CD4-positive, alpha-beta T cell treated with Interleukin-1 beta for 1 hour (primary cell): ENCODE measurements at places on chromosomes 3 and 15.

GRCh38 chr15:58362262-58362922 is 69.4 kb upstream of the LIPC start:
- no peak for DNase-seq

DNA sequence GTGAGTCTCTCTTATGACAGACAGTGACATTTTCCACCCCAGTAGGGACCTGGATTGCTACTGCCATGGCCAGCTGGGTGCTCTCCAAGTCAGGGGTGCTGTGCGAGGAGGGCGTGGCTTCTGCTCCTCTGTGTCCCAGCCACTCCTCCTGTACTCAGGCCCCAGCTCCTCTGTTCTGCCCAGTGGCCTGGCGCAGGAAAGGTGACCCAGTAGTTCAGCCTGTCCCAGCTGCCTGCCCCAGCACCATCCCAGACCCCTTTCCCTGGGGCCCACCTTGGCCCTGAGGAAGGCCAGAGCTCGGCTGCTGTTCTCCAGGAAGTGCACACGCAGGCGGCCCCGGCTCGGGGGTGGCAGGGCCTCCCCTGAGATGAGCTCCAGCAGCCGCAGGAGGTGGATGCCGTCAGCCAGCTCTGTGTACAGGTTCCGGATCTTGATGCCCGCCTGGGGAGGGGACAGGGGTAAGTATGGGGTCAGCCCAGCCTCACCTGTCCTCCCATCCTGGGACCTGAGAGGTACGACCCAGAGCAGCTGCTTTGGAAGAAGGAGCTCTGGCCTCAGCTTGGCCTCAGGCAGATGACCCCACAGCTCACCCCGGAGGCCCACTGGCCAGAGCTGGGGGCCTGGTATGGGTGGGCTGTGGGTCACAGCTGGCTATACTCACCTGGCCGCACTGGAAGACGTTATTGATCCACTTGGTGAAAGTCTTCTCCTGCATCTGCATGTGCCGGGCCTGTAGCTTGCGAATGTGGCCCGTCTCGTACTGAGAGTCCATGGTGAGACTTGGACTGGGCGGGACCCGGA is 1.0 kb downstream of the SPTBN5 start:
- DNase-seq: peak; percentile 23

GRCh38 chr15:81185631-81186295 is 10.9 kb upstream of the IL16 start:
- DNase-seq: no peak

DNA sequence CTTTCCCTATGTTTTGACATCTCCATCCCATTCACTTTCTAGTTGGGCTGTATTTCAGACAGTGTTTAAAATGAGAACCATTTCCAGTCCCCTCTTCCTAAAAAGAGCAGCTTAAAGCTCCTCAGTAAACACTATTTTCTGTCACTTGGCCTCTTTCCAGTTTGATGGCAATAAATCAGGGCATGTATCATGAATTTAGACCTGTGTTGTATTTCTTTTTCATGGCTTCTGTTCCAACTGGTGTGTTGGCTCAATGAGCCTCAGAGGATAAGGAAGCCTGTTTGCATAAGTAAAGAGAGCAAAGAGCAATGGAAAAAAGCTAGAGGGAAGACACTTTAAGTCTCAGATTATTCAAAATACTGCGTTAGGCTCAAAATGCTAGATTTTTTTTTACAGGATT is 7.2 kb downstream of the CCDC80 start:
- DNase-seq: no peak

- no peak for DNase-seq
Measured at GRCh38 chr3:39290255-39290654, 10.4 kb upstream of the CX3CR1 start.

- DNase-seq: peak; percentile 28
Measured at GRCh38 chr3:149339931-149340309, 6.5 kb upstream of the TM4SF18 start.

DNA sequence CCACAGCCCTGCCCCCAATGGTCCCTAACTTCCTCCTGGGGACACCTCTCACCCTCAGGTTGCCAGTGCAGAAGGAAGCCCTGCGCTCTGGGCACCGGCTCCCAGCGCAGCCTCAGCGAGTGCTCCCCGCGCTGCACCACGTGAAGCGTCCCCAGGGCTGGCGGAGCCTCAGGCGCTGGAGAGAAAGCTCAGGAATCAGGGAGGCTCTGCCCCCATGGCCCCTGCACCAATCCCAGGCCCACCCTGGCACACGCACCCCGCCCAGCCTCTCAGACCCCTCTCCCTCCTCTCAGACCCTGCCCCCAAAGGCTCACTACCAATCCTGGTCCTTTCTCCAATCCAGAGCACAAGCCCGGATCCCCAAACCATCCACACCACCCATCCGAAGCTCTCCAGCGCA is 6.9 kb downstream of the COL7A1 start:
- no peak for DNase-seq

GRCh38 chr15:26892182-26892518 is 25.3 kb downstream of the GABRA5 start:
- DNase-seq: no peak

- DNase-seq: no peak
Measured at GRCh38 chr3:23653647-23654525, 151.9 kb upstream of the UBE2E1 start.

GRCh38 chr15:32700501-32701150 is 17.2 kb upstream of the GREM1 start:
- DNase-seq: no peak
